OCI-LY7 (cell line): ENCODE measurements at places on chromosomes 2 and 18.
A peak's percentile ranks its signal among the peaks of the same experiment; 100 is the strongest.

- no peak for DNase-seq
Measured at GRCh38 chr2:233242231-233242927, 9.1 kb upstream of the ATG16L1 start.

DNA sequence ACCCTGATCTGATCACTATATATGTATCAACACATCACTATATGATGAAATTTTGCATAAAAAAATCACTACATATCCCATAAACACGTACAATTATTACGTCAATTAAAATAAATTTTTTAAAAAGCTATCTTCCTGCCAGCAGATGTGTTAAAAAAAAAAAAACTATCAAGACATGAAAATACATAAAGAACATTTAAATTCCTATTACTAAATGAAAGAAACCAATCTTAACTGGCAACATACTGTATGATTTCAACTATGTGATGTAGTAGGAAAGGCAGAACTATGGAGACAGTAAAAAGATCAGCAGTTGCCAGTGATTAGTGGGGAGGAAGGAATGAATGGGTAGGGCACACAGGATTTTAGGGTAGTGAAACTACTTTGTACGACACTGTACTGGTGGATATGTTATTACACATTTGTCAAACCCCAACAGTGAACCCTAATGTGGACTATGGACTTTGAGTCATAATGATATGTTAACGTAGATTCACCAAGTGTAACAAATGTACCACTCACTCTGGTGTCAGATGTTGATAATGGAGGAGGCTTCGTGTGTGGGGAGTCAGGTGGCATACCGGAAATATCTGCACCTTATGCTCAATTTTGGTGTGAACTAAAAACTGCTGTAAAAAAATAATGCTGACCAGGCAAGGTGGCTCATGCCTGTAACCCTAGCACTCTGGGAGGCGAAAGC lies 27.4 kb downstream of the USP34 start:
- peak; percentile 79 for DNase-seq

DNA sequence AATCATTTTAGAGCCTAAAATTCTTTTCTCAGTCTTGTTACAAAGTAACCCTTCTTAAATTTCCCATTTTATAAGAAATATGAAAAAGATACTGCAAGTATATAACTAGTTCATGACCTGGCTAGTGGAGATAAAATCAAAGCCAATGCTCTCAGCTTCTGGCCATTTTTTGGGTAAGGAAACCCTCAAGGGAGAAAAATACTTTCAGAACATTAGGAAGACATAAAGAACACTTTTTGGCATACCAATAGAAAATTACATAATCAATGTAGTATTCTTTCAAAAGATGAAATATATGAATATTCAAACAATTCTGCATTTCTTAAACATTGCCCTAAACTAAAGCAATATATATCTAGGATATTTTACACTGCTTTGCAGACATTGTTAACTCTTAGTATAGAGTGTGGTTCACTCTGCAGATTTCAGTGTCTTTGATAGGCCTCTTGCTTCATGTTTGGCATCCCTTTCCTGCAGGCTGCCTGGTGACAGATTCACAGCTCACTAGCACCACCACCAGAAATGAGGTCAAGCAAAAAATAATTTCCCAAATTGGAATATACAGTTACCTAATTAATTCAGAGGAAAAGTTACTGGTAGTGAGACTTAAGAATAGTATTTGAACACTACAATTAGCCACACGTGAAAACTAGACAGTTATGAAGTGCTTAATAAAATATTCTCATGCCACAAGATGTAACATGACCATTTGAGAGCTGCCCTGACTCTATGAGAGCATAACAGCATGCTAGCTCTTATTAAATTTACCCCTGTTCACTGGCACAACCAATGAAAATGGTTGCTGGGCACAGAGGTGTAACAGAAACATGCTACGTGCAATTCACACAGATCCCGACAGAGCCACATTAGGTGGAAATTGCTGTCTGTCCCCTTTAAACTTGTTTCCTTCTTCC lies 36.0 kb downstream of the PAIP2B start:
- DNase-seq = peak; percentile 13

DNA sequence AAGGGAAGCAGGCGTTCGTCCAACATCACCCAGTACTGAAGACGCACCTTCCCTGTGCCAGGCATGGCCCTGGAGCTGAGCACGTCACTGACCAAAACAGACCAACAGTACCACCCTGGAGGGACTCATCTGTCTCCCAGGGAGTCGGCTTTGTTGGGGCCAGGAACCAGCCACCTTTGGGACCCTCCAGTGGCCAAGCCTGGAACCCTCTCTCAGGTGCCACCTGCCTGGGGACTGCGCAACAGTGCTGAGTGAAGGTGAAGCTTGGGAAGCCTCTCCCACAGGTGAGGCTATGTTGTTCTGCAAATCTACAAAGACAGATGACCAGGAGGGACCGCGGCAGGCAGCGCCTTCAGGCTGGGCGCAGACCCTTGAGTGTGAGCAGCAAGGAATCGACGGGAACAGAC lies 91.4 kb upstream of the OTOS start:
- no peak for DNase-seq

DNA sequence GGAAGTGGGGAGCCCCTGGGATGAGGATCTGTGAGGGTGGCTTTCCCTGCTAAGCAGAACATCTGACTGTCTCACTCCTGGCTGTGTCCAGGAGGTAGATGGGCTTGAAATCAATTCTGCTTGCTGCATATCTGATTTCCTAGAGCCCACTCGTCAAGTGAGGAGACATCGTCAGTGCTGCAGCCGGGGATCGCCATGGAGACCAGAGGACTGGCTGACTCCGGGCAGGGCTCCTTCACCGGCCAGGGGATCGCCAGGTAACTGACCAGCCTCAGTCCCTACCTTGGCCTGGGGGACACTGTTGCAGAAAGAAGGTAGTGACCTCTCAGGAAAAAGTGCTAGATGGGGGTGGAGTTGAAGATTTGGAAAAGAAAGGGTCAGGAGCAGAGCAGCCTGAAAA lies 31.3 kb downstream of the CNGA3 start:
- no peak for DNase-seq

DNA sequence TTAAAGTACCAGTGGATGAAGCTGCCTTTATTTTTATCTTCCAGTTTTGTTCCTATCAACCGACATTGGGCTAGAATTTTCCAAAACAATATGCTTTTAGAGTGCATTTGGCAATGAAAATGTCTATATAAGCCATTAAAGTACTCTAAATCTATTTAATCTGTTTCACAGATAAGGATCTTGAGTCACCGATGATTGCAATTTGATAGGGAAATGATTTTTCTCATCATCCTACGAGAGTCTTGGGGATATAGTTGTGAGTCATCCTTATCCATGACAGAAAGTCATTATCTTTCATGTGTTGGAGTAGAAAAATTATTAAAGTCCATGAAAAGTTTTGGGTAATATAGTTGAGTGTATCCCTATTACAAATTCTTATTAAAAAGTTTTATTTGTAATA lies 26.1 kb downstream of the SLC39A10 start:
- DNase-seq = no peak
